Smooth muscle cell of bladder (primary cell): ENCODE measurements at places on chromosomes 6 and 20. TPM values are rescaled to one million over a fixed set of nuclear protein-coding genes. Genes with fewer than 3 reads are reported as not detected.

The SPATA25 gene
- 1.3 and 1.9 TPM in 2 replicates for total RNA-seq

The CST5 gene
- total RNA-seq = not detected in 2 replicates

The VPS16 gene
- 72.2 and 72.7 TPM in 2 replicates for total RNA-seq

The MAN1A1 gene
- 142 and 176 TPM in 2 replicates for total RNA-seq

The HDGFL1 gene
- not detected in 2 replicates for total RNA-seq

The PSMG4 gene
- 42.2 and 46.6 TPM in 2 replicates for total RNA-seq
